CD4-positive, alpha-beta T cell treated with Interleukin-4 for 1 hour (primary cell): ENCODE measurements at places on chromosomes 7 and 10.

GRCh38 chr7:123771256-123771655, 22.5 kb upstream of the WASL start:
- DNase-seq, result no peak

DNA sequence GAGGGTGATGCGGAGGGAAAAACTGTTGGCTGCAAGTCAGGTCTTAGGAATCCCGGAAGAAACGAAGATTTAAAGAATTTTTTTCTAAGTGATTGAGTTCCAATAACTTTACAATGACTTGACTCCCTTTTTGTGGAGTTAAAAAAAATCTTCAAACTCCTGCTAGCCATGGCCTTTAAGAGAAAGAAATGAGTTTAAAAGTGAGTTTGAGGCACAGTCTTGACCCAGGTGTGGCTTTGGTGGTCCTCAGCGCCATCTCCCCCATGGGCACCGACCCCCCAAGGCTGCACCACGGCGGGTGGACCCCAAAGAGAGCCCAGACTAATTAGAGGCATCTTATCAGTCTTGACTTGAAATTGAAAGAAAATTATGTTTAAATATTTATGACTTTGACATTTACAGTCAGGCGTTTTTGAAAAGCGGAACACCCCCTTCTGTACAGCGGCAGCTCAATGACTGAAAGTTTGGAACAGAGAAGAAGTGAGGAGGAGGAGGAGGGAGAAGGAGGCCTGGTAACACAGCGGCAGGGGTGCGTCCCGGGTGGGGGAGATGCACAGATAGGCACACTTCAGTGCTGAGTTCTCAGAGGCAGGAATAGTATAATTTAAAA, 349.6 kb downstream of the DNAJB6 start:
- peak; percentile 8 for DNase-seq

DNA sequence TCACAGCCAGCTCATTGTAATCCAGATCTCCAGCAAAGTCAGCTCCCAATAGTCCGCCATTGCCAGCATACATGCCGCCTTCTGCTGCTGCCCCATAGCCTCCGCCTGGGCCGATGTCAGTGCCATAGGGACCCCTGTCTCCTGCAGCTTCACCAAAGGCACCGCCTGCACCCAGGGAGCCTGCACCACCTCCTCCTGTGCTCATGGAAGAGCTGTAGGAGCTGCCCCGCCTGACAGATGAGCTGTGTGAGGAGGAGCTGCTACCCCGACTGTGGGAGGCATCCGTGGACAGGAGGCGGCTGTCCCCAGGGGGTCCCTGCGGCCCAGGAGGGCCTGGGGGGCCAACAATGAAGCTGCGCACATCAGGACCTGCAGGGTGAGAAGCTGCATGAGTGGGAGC, 51.7 kb downstream of the COL17A1 start:
- no peak for DNase-seq

DNA sequence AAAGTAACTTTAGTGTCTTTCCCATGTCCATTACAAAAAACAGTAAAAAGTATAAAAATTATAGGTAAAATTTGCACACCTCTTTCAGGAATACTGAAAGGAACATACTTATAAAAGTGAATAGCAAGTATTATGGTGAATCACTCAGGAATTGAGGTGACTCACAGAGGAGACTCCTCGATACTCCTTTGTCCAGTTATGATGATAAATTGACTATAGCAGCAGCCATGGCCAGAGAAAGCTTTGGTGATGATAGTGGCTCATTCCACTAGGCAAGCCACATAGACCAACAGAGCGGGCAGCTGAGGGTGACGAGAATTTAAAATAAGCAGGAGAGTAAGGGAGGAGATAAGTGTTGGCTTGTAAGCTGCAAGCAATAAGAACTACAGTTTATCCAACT, 1231.1 kb upstream of the CELF2 start:
- no peak for DNase-seq

GRCh38 chr10:29174389-29174788, 114.5 kb upstream of the LYZL1 start:
- no peak for DNase-seq

- peak; percentile 70 for DNase-seq
Observed at GRCh38 chr10:5446390-5446926, 34.1 kb downstream of the NET1 start.

DNA sequence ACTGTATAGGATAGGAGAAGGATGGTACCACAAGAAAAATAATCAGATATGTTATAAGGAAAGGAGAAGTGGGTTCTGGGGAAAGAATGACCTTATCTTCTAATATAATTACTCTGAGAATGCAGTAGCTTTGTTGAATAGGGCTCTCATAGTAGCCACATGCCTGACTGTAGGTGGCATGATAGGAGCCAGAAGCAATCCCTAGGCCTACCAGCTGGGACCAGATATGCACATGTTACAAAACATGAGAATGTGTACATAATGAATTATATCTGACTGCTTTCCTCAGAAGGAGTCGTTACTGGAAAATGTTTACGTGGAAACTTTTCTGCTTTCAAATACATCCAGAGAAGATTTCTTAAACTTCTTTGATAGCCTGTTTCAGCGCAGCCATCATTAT, 53.2 kb upstream of the FAM3C start:
- no peak for DNase-seq

DNA sequence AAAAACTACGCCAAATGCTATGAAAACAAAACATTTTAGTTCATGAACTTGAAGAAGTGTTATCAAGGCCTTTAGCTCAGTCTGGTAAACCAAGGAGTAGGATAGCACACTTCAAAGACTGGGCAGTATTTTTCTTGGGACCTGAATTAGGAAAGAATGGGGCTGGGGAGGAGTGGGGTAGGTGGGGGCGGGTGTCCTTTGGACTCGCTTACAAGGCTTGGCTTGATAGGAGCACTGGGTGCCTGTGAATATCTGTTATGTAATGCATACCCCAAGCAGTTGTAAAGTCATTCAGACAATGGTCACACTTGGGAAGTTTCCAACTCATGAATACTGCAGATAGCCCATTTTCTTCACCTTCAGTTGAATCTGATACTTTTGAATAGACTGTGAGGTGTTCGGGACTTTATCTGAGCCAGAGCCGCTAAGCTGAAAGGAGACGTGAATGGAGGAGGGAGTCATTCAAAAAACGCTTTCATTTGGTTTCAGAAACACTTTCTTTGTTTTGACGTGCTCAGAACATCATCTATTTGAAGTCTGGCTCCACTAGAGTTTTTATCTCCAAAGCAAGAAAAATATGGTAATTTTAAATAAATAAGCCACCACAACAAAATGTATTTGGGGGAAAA, 70.1 kb upstream of the FAM204A start:
- no peak for DNase-seq
